Activated naive CD8-positive, alpha-beta T cell treated with anti-CD3 and anti-CD28 coated beads, Interleukin-2, amount 50 U/mL, for 24 hours (primary cell): ENCODE measurements at places on chromosomes 6 and 20.

GRCh38 chr6:138115877-138116660, 8.8 kb upstream of the PERP start:
- peak; percentile 21 for DNase-seq

GRCh38 chr20:56316051-56316450, 42.7 kb upstream of the FAM210B start:
- DNase-seq = no peak

GRCh38 chr6:55868771-55869479, 6.5 kb downstream of the BMP5 start:
- DNase-seq = peak; percentile 1

- DNase-seq = no peak
Measured at GRCh38 chr20:23222531-23223200, 127.9 kb upstream of the NXT1 start.

DNA sequence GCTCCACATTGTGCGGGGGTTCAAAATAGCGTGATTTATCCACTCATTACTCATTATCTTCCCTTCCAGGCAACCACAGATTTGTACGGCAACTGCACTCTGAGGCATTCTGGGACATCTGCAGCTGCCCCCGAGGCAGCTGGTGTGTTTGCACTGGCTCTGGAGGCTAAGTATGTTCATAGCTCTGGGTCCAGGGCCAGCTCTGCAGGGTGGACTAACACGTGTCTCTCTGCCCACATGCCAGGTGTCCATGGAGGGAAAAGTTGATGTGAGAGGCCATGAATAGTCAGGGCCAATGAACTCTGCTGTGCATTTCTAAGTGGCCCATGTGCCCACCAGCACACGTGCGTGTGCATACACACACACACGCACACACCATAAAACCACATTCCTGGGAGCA, 74.9 kb downstream of the BFSP1 start:
- no peak for DNase-seq

DNA sequence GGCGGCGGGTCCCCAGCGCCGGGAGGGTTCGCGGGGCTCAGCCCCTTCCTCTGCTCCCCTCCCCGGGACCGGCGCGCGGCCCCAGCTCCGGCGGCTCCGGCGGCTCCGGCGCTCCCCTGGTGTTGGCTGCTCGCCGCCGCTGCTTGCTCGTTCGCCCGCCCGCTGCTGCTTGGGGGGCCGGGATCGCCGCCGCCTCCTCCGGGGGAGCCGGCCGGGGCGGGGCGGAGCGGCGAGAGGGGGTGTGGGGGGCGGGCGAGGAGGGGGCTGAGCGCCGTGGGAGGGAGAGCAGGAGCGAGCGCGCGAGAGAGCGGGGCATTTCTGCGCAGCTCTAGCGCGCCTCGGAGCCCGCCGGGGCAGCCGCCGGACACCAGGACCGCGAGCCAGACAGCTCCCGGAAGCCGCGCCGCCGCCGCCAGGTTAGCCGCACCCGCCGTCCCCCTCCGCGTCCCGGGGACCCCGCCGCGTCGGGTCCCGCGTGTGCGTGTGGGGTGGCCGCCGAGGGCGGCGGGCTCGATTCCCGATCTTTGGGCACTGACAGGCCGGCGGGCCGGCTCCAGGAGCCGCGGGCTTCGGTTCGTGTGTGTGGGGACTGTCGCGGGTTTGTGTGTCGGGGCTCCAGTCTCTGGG, 62.0 kb upstream of the EPB41L1 start:
- peak; percentile 13 for DNase-seq

DNA sequence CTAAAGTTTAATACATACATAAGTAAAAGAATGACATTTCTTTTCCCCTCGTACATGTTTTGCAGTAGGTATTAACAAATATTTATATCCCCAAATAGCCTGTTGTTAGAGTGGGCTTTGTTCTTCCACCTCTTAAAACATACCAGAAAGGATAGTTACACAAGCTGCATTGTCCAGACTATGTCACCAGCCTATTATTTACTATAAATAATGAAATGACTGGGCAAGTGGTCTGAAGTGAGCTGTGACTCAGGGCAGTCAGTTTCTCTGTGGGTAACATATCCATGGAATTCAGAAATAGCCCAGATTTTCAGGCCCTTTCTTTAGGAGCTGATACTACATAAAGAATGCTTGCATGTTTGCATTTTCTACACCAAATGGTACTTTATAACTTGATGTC, 60.1 kb downstream of the FUT9 start:
- DNase-seq = no peak

- no peak for DNase-seq
Measured at GRCh38 chr6:116779573-116780164, 14.2 kb upstream of the FAM162B start.

GRCh38 chr6:158567152-158567551, 7.3 kb downstream of the TMEM181 start:
- DNase-seq = no peak

GRCh38 chr6:39653612-39654011, 71.6 kb downstream of the KIF6 start:
- DNase-seq = no peak

DNA sequence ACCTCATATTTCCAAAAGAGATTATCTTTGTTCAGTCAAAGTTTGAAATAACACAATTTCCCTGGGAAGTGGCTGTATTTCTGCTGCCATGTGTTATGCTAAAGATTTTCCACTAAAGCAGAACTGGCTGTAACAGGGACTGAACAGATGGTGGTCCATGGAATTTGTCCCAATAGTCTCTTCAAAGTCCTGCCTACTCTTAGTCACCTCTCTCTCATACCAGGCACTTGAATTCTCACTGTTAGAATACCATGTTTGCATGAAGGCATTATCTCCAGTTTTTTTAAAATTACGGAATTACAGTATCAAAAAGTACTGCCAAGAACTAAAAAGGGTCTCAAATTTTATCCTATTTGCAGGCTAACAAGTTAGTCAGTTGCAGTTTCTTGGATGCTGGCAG, 105.0 kb upstream of the HDDC2 start:
- no peak for DNase-seq

- no peak for DNase-seq
Measured at GRCh38 chr6:167906899-167907298, 80.2 kb downstream of the AFDN start.

- no peak for DNase-seq
Measured at GRCh38 chr6:32337186-32337805, 34.4 kb downstream of the TSBP1 start.

DNA sequence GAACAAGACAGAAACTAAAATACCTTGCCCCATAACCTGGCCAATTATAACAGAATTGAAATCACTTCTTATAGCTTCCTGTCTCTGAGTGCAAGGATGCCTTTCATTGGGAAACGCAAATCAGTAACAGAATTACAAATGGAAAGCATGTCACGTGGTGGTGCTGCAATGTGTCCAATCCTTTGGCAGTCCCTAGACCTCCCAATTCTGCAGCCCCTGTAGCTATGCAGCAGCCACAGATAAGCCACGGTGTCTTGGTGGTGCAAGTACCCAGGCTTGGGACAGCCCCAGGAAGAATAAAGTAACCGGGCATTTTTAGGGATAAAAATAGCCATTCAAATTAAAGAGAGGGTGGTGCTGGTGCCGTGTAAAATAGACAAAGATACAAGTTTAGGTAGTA, 134.6 kb upstream of the CCN2 start:
- no peak for DNase-seq

DNA sequence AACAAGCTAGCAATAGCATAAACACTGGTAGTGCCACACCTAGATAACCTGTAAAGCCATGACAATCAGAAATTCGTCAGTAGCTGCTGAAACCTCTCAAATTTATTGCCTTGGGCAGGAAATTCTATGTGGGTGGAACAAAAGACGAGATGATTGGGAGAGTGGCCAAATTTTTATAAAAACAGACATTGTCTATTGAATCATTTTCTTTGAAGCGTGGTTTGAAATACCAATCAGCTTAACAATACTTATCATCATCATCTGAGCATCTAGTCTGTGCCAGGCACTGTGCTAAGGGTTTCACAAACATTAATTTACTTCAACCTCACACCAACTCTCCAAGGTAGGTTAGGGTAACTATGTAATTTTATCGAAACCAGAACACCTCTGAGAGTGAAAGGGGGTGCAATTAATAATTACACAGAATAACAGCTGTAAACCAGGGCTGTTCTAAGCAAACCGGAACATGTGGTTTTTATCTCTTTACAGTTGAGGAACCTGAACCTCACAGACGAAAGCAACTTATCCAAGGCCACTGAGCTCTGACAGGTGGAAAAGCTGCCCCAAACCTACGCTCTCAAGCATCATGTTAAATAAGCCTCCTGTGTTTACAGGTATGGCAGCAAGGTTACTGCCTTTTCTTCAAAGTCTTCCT, 43.4 kb downstream of the NHSL1 start:
- no peak for DNase-seq

GRCh38 chr6:163720005-163720404, 305.5 kb downstream of the QKI start:
- DNase-seq = no peak

- DNase-seq = peak; percentile 71
Measured at GRCh38 chr6:16964553-16965499, 137.0 kb upstream of the STMND1 start.

GRCh38 chr6:39599973-39600372, 125.2 kb downstream of the KIF6 start:
- no peak for DNase-seq
